Lung microvascular endothelial cell (primary cell): ENCODE measurements at places on chromosomes 11 and 22. TPM values are rescaled to one million over a fixed set of nuclear protein-coding genes. Genes with fewer than 3 reads are reported as not detected.

PKDREJ gene
- not detected in 2 replicates for total RNA-seq

FANCF gene
- total RNA-seq, result 5.7 and 7.3 TPM in 2 replicates

FDX1 gene
- 8.3 and 8.5 TPM in 2 replicates for total RNA-seq

C11orf21 gene
- total RNA-seq, result not detected in 2 replicates

IFITM1 gene
- total RNA-seq, result 0.20 and 0.87 TPM in 2 replicates

TMEM126B gene
- total RNA-seq, result 35.5 and 43.8 TPM in 2 replicates

BTBD18 gene
- total RNA-seq, result not detected in 2 replicates

OPCML gene
- not detected in 2 replicates for total RNA-seq

FOLR1 gene
- total RNA-seq, result not detected in 2 replicates

CRYBB2 gene
- total RNA-seq, result under 0.01 TPM in 1 of 2 replicates, not detected in the other

PARVA gene
- total RNA-seq, result 17.0 and 24.8 TPM in 2 replicates

HSPB2 gene
- not detected in 2 replicates for total RNA-seq

FAM76B gene
- total RNA-seq, result 13.1 and 17.7 TPM in 2 replicates

OR51A2 gene
- not detected in 2 replicates for total RNA-seq

GPHA2 gene
- not detected in 2 replicates for total RNA-seq

ROM1 gene
- 2.4 and 3.3 TPM in 2 replicates for total RNA-seq

FAM227A gene
- total RNA-seq, result under 0.01 and 0.20 TPM in 2 replicates

C22orf31 gene
- total RNA-seq, result not detected in 2 replicates

GAS2L1 gene
- total RNA-seq, result 12.6 and 18.3 TPM in 2 replicates

OR52E8 gene
- not detected in 2 replicates for total RNA-seq

NFAM1 gene
- total RNA-seq, result not detected in 2 replicates

EHF gene
- total RNA-seq, result not detected in 2 replicates

PTPMT1 gene
- total RNA-seq, result 57.1 and 75.2 TPM in 2 replicates

RASL10A gene
- total RNA-seq, result 0.99 and 1.5 TPM in 2 replicates

OR2D3 gene
- total RNA-seq, result not detected in 2 replicates

SPTBN2 gene
- total RNA-seq, result 17.9 and 20.0 TPM in 2 replicates

GAL3ST1 gene
- under 0.01 TPM in 1 of 2 replicates, not detected in the other for total RNA-seq

SLCO2B1 gene
- 1.7 and 10.7 TPM in 2 replicates for total RNA-seq

CDHR5 gene
- total RNA-seq, result not detected in 2 replicates

CHCHD10 gene
- 5.7 and 10.3 TPM in 2 replicates for total RNA-seq

MUC5AC gene
- not detected in 2 replicates for total RNA-seq

TNNI2 gene
- total RNA-seq, result not detected in 2 replicates

OR51I1 gene
- total RNA-seq, result not detected in 2 replicates

CECR2 gene
- under 0.01 TPM in 2 replicates for total RNA-seq

TMEM191B gene
- total RNA-seq, result 0.44 TPM in 1 of 2 replicates, not detected in the other

MISFA gene
- total RNA-seq, result 0.20 and 0.22 TPM in 2 replicates

OTOG gene
- not detected in 2 replicates for total RNA-seq

NDUFV1 gene
- total RNA-seq, result 143 and 149 TPM in 2 replicates

SOX6 gene
- total RNA-seq, result under 0.01 TPM in 2 replicates
